ENCODE measurements at places on chromosomes 11 and 22.
A peak's percentile ranks its signal among the peaks of the same experiment; 100 is the strongest.

GRCh38 chr22:41672780-41673509 lies 15.7 kb downstream of the SNU13 start:
- DNase-seq = no peak

- DNase-seq = no peak
Measured at GRCh38 chr11:31757260-31757835, 53.8 kb downstream of the PAX6 start.

- DNase-seq = no peak
Measured at GRCh38 chr22:45225732-45226502, 14.8 kb downstream of the KIAA0930 start.

GRCh38 chr22:22753526-22754267 lies 109.3 kb downstream of the GGTLC2 start:
- DNase-seq = peak; percentile 76

All from activated T-cell treated with anti-CD3 and anti-CD28 coated beads for 24 hours (primary cell).